ENCODE measurements at places on chromosomes 2 and 18.

GRCh38 chr2:13542642-13543041 is 825.9 kb downstream of the TRIB2 start:
- no peak for DNase-seq

- DNase-seq = no peak
Observed at GRCh38 chr2:120425014-120425413, 79.1 kb downstream of the INHBB start.

GRCh38 chr2:172108587-172108930 is 5.9 kb upstream of the DLX2 start:
- no peak for DNase-seq

DNA sequence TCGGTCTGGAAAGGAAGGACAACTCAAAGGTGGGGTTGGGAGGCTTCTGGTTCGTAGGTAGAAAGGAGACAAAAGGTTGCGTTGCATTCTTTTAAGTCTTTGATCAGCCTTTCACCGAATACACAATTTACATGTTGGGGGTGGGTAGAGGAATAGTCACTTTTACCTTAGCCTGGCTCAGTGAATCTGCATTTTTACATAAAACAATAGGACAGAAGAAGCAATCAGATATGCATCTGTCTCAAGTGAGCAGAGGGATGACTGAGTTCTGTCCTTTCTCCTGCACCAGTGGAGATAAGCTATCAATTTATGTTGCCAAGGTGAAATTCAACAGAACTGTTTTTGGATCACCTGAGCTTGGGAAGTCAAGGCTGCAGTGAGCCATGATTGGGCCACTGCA is 173.7 kb downstream of the ZEB2 start:
- DNase-seq = no peak

GRCh38 chr2:37708146-37708545 is 36.7 kb upstream of the CDC42EP3 start:
- DNase-seq = no peak

DNA sequence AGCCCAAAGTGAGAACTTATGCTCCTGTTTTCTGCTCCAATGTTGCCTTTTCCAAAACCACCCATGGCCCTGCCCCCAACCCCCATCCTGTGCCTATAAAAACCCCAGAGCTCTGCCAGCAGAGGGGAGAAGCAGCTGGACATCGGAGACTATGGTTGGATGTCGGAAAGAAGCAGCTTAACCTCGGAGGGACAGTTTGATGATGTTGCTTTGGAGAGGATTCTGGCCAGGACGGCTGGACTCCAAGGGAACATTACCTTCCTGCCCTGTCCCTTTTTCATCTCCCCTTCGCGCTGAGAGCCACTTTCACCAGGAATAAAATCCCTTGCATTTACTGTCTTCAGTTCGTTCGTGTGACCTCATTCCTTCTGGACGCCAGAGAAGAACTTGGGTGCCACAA is 158.4 kb downstream of the PTPRM start:
- DNase-seq = no peak

DNA sequence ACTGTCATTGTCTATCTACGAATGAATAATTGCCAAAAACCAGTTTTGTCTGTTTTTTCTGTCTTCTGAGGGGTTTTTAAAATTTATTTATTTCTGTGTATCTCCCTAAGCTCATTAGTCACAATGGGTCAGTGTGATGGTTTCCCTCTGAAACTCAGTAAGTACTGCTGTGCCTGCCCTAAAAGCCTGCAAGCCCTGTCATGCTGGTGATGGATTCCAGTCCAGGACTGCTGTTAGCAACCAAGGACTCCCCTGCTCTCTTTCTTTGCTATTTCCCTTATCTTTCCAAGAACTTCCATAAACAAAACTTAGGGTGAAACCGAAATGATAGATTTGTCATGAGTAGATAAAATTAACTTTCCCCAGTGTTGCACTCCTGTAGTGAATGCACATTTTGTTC is 11.8 kb upstream of the DSG2 start:
- no peak for DNase-seq

DNA sequence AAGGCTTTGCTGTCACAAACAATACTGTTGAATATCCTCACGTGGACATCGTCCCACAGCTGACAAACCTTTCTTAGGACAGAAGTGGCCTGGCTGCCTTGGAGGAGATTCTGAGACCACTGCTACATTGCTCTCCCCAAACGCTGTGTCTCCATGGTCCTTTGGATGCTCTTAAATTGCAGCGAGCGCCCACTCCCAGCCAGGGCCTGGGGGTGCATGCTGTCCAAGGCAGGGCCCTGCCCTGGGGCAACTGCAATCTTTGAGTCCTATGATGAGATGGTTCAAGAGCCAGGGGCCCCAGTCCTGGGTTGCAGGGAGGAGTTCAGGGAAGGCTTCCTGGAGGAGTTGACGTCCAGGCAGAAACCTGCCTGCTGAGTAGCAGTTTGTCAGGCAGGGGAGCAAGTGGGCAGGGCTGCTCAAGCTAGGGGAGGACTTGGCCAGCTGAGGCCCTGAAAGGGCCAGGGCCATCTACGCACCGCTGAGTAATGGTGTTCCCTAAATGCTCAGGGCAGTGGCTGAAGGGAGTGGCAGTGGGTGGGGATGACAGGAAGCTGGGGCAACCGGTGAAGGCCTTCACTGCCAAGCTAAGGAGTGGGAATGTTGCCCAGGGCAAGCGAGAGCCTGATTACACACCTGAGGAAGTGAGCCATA is 10.8 kb upstream of the SDC1 start:
- DNase-seq = no peak

DNA sequence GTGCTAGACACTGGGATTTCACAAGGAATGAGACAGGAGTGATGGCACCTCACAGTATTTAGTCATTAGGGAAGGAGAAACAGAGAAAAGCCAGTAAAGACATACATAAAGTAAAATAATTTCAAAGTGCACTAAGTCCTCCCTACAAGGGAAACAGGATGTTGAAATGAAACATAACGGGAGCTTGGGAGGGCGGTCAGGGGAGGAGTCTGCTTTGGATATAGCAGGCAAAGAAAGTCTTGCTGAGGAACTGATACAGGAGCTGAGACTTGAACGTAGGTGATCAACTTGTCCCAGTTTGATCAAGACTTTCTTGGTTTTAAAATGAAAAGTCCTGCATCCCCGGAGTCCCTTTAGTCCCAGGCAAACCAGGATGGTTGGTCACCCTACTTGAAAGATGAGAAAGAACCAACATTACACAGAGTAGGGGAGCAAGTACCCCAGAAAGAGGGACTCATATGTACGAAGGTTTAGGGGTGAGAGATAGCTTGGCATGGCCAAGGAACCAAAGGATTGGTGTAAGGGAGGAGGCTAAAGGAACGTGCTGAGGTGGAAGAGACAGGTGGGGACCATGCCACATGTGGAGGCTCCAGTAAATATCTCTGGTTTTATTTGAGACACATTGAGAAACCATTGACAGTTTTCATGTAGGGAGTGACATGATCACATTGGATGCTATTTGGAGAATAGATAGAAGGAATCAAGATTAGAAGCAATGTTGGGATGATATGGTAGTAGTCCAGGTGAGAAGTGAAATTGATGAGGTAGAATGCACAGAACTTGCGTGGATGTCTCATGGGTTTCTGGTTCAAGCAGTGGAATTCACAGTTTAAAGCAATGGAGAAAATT is 28.4 kb downstream of the FBXO48 start:
- DNase-seq = no peak

DNA sequence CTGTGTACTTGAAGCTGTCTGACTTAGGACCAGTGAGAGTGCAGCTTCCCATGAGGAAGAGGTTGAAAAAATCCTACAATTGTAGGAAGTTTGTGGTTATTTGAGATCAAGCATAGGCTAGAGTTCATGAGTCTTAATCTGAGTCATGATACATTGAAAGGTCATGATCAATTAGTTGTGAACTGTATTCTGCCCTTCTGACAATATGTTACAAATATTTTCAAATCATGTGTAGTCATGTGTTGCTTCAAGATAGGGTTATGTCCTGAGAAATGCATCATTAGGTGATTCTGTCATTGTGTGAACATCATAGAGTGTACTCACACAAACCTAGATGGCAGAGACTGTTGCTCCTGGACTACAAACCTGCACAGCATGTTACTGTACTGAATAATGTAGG is 68.4 kb upstream of the MFF start:
- DNase-seq = no peak

- DNase-seq = no peak
Observed at GRCh38 chr18:55119016-55119415, 159.8 kb upstream of the CCDC68 start.

GRCh38 chr18:9017167-9017904 is 85.2 kb upstream of the NDUFV2 start:
- DNase-seq = no peak

DNA sequence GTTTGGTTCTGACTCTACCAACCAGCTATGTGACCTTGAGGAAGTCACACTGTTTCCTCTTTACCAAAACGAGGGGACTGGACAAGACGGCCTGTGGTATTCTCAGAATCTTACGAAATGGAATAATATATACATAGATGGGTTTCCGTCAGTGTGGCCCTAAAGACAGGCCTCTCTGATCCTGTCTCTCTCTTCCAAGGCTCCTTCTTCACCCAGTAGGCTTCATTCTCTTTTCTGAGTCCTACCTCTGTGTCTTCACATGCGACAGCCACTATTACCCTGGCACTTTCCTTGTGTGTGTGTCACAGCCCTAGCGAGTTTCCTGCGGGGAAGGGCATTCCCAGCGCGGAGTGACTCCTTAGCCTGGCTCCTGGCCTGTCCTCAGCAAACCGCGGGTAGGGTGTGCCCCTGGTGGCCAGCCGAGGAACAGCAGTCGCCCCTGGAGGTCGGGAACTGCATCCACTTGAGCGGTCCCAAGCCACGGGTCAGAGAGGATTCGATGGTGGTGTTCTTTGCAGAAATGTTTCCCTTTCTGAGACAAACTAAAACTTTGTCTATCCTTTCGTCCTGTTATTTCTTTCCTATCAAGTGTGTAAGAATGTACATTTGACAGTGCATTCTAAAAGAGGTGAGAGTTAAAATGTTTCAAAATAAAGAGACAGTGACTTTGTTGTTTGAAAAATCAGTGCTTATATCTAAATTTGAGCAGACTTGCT is 63.3 kb downstream of the RAB31 start:
- no peak for DNase-seq

GRCh38 chr2:45070113-45070652 is 60.9 kb upstream of the SIX2 start:
- DNase-seq = no peak

DNA sequence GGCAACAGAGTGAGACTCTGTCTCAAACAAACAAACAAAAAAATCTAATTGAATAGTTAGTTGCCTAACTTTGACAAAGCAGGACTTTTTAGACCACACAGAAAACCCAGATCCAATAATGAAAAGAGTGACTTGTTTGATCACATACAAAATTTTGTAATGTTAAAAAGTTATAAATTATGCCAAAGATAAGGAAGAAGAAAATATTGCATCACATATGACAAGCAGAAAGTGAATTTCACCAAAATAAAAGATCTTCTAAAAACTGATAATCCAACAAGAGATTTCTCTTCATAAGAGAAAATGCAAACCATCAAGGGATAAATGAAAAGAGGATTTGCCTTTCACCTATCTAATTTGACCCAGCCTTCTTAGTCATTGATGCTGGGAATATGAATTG is 2.8 kb upstream of the RMP24 start:
- no peak for DNase-seq
